ENCODE measurements at places on chromosomes 7 and 10.
A peak's percentile ranks its signal among the peaks of the same experiment; 100 is the strongest.

GRCh38 chr10:97176226-97176625 is 9.5 kb downstream of the SLIT1 start:
- DNase-seq, result no peak

DNA sequence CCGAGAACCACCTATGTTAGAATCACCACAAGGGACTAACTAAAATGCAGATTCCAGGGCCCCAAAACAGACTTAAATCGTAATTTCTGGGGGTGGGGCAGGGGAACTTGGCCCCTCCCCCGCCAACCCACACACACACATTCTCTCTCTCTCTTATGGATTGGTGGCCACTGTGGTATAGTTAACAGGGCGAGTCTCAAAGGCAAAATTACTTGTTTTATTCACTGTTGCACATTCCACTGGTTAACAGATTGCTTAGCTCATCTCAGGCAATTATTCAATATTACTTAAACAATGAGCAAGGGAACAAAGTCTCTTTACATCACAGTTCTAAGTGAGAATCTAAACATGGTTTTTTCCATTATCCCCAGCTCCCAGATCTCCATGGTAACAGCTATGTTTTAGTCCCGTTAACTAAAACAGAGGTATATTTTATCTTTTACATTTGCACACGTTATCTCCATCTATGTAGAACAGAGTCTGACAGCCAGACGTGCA is 38.5 kb downstream of the IGF2BP3 start:
- DNase-seq, result no peak

DNA sequence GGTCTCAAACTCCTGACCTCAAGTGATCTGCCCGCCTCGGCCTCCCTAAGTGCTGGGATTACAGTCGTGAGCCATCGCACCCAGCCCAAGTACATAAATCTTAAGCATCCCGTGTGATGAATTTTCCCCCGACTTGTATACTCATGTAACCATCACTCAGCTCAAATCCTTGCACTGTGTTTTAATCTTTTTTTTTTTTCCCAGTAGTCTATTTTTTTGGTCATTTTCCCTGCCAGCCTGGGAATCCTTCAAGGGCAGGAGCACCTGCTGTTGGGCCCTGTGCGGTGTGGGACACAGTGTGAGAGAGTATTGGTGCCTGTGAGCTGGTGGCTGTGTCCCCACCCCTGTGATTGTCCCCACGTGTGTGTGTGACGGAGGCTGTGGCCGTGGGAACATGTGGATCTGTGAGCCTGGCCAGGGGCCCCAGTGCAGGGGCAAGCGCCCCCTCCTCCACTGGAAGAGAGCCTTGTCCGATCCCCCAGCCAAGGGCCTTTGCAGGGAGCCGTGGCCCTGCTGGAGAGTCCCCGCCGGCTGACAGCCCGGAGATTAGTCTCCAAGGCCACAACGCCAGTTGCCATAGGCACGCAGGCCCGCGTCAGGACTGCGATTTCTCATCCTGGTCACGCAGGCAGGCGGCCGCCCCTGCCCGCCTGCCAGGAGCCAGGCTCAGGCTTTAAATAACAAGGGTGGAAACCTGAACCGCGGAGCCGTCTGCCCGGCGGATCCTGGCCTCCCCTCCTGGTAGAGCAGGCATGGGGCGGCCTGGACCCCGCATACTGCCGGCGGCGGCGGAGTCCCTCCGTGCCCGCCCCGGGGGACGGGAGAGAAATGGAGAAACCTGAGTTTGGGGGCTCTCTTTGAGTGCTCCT is 26.5 kb downstream of the GTF2IRD1 start:
- no peak for DNase-seq

- no peak for DNase-seq
Observed at GRCh38 chr7:85693326-85693725, 506.5 kb upstream of the SEMA3D start.

- DNase-seq, result no peak
Observed at GRCh38 chr10:107790271-107790670, 625.8 kb upstream of the SORCS1 start.

- peak; percentile 37 for DNase-seq
Observed at GRCh38 chr7:23680414-23681405, 711 bp downstream of the FAM221A start.

- DNase-seq, result no peak
Observed at GRCh38 chr7:126450269-126450671, 802.5 kb downstream of the GRM8 start.

DNA sequence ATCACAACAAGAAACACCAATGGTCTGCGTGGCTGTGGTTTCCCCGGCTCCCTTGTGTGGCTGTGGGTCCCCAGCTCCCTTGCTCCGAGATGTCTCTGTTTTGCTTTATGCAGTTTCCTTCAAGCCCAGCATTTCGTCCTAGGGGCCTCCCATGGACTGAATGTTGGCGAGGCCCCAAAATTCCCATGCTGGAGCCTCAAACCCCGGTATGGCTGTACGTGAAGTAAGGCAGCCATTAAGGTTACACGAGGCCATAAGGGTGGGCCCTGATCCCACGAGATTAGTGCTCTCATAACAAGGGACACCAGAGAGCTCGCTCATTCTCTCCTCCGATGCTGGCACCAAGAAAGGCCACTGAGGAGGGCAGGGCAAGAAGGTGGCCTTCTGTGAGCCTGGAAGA is 44.6 kb downstream of the INSIG1 start:
- DNase-seq, result no peak

GRCh38 chr10:66752714-66753113 is 173.1 kb upstream of the LRRTM3 start:
- DNase-seq, result no peak

DNA sequence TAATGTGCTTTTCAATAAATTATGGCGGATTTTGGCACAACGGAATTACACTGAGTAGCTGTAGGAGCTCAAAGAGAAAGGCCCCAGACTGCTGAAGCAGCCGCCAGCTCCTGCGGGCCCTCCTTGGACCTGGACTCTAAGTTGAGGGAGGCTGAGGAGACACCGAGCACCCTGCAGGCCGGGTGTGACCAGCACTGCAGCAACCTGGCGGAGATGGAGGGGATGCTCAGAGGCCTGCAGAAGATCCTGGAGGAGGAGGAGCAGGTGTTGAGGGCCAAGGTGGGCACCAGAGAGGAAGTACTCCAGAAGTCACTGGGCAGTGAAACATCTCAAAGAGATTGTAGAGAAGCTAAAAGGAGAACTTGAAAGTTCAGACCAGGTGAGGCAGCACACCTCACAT is 33.0 kb upstream of the POM121L12 start:
- DNase-seq, result no peak

GRCh38 chr10:117743509-117743908 is 201.0 kb downstream of the EMX2 start:
- DNase-seq, result no peak

DNA sequence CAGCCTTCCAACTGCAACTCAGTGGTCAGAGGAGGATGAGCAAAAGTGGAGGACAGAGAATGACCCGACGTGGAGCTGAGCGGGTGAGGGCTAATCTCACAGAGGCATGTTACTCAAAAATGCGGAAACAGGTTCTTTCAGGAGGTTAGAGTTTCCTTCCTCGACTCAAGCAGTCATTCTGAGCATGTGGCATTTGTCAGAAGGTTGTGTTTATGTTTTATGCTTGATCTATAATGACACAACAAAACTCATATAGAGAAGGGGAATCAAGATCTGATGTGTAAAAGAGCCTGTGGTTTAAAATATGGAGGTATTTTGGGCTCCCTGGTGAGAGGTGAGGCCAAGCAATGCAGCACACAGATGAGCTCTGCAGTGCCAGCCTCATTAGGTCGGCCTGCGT is 311.4 kb downstream of the ADARB2 start:
- DNase-seq, result no peak

DNA sequence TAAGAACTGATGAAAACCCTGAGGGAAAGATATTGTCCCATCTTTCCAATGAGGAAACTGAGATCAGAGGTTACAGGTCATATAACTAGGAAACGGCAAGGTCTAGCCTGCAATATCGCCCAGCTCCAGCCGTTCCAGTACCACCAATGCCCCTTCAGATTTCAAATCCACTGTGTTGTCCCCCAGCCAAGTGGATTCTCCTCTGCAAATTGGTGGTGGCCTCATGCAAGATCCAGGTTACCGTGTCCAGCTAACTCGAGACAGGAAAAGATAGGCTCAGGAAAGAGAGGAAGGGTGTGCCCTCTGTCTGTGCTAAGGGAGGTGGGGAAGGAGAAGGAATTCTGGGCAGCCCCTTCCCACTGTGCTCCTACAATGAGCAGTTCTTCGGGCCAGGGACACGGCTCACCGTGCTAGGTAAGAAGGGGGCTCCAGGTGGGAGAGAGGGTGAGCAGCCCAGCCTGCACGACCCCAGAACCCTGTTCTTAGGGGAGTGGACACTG is 25.3 kb downstream of the PRSS2 start:
- no peak for DNase-seq

DNA sequence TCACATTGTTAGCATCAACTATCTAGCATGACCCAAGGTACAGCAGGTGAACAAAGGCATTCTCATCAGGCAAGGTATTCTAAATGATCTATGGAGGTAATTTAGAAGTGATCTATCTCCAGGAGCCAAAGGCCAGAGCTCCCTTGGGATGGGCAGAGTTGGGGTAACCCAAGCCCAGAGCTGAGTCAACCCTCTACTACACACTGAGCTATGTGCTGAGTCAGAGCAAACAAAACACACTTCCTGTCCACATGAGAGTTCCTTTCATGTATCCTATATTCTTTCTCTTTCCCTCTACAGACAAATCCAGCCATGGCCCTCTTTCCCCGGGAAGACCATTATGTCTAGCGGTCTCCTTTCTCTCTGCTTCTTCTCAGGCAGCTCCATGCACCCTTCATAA is 68.2 kb upstream of the AGK start:
- DNase-seq, result no peak

- no peak for DNase-seq
Observed at GRCh38 chr10:60367024-60367423, 22.7 kb downstream of the ANK3 start.

DNA sequence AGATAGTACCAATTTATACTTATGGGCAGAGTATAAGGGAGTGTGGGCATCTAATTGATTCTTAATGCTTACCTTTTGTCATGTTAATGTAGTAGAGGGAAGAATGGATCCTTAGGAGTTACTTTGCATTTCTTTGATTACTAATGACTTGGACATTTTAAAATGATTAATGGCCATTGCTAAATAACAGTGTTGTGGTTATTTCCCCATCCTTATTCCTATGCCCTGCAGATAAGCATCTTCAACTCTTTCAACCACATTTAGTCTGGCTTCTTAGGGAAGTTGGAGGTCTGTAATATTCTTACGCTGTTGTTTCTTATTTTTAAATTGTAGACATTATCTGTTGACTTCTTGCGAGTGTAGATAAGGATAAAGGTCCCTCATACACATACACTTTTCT is 37.2 kb downstream of the KAT6B start:
- DNase-seq, result no peak

DNA sequence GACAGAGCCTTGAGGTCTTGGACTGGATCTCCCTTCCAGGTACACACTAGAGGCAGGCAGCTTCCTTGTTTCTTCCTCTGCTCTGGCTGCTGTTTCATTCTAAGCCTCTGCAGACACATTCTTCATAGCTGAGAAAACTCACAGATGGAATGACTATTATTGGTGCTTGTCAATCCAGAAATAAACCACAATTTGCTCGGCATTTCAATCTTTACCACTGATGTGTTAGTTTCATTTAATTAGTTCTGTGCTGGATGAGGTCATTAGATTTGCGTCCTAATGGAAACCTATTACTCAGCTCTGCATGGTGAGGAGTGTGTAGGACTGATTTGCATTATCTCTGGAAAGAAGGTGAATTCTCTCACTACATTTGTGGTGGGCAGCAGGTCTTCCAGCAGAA is 392.5 kb downstream of the NRG3 start:
- DNase-seq, result no peak

DNA sequence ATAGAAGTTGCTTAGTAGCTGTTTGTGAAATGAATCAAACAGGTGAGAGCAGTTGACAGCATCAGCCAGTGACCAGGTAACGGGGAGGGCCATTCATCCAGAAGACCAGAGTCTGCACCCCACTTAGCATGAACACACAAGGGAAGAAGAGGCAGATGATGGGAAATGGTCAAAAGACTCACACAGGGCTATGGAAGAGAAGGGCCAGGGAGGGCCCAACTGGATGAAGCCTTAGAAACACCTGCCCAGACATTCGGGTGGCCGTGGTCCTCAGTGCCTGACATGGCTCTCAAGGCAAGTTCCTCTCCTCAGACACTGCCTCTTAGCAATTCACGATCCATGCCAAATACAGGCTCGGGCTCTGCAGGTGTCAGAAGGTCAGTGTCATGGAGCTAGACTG is 354.1 kb downstream of the TCERG1L start:
- DNase-seq, result no peak

DNA sequence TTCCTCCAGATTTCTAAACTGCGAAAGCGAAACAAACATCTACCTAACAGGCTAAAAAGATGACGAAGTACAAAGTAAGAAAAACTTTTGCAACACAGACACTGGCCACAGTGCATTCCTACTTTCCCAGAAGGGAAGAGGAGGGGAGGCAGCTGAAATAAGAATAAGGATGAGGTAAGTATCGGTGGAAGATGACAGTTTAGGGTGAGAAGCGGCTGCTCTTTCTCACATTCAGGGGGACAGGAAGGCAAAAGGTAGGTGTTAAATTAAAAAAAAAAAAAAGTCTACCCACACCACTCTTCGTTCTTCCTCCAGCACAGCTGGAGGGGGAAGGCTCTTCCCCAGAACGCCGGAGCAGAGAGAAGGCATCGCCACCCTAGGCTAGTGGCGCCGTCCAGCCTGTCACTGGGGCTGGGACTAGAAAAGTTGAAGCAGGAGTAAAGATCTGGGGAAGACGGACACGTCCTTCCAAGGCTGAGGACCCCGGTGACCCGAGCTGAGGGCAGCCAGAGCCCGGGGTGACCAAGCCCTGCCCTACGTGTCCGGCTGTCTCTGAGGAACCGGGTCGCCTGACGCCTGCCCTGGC is 846 bp downstream of the DNAJC1 start:
- peak; percentile 46 for DNase-seq

DNA sequence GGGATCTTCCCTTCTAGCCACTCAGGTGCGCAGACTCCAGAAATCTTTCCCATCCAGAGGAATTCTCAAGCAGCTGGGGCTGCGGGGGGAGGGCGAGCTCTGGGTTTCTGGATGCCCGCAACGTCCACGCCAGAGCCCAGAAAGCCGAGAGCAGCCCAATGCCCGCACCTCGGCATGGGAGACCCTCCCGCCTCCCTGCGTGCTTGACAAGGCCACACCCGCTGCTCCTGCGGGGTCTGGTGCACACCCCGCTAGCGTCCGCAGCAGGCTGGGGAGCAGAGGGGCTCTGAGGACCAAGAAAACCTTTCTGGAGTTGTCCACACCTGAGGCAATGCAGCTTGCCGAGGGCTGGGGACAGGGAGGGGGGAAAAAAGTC is 66.2 kb downstream of the SLC29A4 start:
- no peak for DNase-seq

GRCh38 chr7:103120362-103120761 is 28.5 kb downstream of the NAPEPLD start:
- no peak for DNase-seq

DNA sequence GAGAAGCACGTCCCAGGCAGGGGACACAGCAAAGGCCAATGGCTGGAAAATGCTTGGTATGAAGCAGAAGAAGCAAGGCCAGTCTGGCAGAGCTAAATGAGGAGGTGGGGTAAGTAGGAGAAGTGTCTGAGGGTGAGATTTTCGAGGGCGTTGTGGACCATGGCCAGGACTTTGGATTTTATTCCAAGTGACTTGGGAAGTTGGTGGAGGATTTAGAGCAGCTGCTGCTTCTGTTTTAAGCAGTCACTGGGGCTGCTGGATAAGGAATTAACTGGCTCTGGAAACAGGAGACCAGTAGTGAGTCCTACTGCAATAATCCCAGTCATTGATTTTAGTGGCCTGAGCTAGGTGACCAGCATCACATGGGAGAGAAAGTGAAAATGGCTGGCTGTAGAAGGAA is 67.6 kb upstream of the GSDME start:
- no peak for DNase-seq
